ENCODE measurements at places on chromosomes 11 and 22.
A peak's percentile ranks its signal among the peaks of the same experiment; 100 is the strongest.

DNA sequence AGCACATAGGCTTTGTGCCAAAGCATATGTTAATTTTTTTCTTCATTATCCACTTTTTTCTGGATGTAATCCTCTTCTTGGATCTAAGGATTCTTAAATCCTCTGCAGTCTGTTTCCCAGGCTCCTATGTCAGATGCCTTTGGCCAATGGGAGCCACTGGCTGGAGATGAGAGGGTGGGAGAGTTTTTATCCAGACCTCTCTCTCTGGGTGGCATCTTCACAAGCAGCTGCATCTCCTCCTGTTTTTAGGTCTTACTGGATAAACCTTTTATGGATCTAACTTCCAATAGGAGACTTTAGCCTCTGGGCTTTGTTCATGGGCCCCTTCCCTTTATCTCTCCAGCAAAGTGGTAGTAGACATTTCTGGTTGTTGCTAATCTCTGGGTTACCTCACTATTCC is 22.4 kb upstream of the MPPED2 start:
- no peak for ATAC-seq

GRCh38 chr11:78033040-78033439 is 10.0 kb upstream of the KCTD14 start:
- no peak for ATAC-seq

- no peak for ATAC-seq
Measured at GRCh38 chr11:131533998-131534397, 163.6 kb downstream of the NTM start.

DNA sequence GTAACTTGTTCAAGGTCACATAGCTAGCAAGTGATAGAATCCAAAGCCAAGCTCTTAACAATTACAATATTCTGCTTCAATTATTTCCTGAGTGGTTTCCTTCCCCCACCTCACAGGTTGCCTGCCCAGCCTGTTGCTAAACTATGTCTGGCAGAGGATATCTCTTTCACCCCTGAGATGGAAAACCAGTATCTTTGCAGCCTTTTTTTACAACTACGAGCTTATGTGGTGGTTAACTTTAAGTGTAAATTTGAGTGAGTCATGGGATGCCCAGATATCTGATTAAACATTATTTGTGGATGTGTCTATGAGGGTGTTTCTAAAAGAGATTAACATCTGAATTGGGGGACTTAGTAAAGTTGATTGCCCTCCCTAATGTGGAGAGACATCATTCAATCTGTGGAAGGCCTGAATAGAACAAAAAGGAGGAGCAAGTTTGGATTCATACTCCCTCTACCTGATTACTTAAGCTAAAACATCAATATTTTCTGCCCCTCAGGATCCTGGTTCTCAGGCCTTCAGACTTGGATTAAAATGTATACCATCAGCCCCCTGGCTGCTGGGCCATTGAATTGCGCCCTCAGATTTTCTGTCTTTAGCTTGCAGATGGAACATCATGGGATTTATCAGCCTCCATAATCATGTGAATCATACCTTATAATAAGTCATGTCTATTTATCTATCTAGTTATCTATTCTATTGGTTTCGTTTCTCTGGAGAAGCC is 911.9 kb downstream of the METTL15 start:
- no peak for ATAC-seq

GRCh38 chr22:19745155-19746101 is 15.2 kb upstream of the TBX1 start:
- no peak for ATAC-seq

GRCh38 chr11:31995525-31996094 is 95.3 kb upstream of the RCN1 start:
- peak; percentile 51 for ATAC-seq

- ATAC-seq: no peak
Measured at GRCh38 chr11:84544566-84544965, 1082.6 kb downstream of the DLG2 start.

GRCh38 chr22:29480512-29481264 is 670 bp downstream of the NEFH start:
- ATAC-seq: peak; percentile 68

- no peak for ATAC-seq
Measured at GRCh38 chr11:116207019-116207418, 565.8 kb downstream of the BUD13 start.

DNA sequence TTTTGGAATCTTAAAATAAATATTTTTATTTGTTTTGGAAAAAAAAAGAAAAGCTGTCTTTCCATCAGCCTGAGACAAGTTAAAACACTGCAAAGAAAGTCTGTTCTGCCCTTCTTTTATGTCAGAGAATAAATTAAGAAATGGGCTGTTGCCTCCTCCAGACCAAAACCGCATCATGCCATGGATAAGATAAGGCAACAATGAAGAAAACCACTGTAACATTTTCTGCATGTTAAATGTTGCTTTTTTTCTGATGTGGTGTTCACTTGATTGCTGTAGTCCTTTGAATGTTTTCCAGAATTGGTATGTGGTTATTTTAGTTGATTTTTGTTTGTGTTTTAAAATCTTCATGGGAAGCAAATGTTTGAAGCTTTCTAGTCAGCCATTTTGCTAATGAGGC is 319.2 kb upstream of the CNTN5 start:
- ATAC-seq: no peak

DNA sequence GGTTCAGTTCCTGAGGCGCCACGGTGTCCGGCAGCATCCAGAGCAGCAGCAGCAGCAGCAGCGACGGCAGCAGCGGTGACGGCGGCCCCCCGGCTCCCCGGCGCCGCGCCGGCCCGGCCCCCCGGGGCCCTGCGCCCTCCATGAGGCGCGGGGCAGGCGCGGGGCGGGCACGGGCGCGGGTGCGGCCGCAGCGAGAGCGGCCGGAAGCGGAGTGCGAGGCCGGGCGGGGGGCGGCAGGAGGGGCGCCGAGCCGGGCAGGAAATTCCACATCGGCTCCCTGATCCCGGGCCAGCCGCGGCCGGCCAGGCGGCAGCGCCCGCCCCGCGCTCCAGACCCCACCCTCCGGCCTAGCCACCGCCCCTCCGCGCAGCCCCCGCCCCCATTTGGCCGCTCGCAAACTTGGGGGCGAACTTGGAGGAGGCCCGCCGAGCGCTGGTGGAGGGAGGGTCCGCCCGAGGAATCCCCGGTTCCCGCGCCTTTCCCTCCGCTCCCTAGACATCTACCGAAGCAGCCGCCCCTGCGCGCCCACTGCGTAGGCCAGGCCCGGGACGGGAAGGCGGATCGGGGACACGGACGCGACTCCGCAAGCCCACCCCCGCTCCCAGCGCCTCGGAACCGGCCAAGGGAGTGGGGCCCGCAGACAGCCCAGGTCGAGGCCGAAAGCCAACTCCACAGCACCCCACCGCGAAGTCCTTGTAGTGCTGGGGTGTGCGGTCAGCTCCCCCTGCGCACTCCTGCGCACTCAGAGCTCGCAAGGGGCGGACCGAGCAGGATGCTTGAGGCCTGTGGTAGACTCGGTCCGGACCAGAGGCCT is at the start of gene SCARF2:
SCARF2 (minus strand) TSS at position 213 of the 814 bp plus-strand sequence; CDS start at position 142, 71 bp downstream.
- no peak for ATAC-seq

DNA sequence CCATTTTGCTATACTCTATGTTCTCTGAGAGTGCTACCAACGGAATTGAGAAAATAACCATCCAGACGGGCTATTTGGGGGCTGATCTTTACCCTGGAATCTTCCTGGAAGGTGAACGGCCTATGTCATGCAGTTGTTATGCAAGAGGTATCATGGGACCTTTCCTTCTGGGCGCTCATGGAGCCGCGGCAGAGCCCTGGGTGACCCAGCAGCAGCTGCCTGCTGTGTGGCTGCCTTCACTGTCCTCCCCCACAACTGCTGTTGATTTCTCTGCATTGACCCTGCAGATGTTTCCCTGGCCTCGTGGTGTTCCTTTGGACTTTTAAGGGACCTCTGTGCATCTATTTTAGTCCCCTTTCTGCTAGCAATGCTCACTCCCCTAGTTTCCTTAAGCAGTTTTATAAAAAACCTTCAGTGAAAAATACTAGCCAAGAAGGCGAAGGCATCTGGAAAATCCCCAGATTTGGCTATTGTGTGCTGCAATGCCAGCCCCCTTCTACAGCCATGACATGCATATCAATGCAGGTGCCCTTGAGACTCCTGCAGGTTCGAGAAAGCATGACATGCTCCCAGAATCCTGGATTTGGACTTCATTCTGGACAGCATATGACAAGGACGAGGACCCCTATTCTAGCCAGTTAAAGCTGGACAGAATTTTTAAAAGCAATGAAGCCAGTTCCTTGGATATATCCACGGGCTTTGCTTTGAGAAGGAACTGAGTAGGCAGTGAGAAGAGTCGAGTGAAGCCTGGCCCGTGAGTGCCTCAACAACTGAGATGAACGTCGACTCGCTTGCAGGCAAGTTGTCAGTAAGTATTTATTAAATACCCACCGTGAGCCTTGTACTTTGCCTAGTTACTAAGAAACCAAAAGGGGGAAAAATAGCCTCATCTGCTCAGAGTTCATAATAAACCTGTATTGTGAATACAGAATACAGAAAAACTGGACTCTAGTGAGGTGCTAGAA is at the start of gene SLC25A18:
SLC25A18 (plus strand) TSS at position 593 of the 965 bp plus-strand sequence. CDS start 16,447 bp downstream, outside the sequence.
- ATAC-seq: no peak

DNA sequence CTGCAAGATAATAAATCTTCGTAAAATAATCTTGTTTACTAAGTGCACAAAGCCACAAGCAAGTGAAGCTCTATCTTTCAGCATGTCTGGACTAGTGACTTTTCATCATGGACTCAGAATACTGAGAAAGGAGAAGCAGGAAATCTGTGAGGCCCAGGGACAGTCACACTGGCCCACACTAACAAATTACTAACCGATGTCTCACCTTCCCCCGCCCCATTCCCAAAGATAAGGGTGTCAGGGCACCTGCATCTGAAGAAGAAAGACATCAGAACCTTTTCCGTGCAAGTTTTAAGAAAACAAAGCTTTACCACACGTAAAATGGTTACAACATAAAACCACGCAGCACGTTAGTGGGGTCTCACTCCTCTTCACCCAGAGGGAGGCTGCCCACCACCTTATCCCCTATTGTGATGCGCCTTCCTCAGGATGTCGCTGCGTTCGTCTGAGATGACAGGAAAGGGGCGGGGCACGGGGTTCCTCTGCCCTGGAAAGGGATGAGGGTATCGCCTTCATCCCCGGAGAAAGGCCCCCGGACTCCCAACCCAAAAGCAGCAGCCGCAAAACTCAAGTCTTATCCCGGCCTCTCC is 616 bp downstream of the BTBD10 start:
- peak; percentile 23 for ATAC-seq

GRCh38 chr22:31977141-31977841 is 33.0 kb downstream of the YWHAH start:
- ATAC-seq: peak; percentile 94

DNA sequence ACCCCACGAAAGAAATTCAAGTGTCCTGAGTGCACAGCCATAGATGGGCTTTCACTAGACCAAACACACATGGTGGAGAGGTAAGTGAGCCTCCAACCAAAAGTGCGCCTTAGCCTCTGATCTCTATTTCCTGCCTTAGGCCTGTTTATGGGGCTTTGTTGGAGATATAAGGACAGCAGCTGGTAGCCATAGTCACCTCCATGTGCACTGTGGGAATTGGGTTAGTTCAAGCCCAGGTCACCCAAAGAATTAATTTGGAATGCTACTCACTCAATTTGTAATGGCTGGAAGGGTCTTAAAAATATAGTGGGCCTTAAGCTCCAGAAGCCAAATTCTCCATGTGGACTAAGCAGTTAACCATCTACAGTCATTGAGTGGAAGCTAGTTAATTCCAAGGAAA is 73.6 kb downstream of the ALX4 start:
- no peak for ATAC-seq

DNA sequence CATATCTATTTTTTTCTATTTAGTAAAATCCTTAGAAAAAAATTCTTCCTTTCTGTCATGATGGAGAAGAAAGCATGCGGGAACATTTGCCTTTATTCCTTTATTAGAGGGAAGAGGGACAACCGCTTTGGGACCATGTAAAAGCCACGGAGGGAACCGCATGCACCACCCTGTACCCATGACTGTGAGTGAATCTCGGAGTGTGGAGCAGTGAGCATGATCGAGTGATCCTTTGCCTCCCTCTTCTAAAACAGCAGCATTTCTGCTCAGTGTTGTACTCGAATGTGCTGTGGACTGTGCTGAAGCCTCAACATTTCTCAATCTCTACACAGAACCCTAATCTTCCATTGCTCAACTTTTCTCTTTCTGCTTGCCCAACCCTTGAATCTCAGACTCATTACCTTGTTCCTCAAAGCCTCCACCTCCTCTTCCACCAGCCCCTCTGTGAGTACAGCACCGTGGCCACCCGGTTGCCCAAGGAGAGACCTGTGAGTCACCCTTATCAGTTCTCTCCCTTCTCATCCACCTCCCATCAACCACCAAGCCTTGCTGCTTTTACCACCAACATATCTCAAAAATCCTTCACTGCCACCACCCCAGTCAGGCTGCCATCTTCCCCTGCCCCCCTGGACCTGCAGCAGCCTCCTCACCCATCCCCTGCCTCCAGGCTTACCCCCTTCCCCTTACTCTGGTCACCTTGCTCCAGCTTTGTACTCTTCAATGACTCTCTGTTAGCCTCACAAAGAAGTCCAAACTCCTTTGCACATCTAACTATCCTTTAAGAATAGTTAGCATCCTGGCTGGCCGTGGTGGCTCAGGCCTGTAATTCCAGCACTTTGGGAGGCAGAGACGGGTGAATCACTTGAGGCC is 103.1 kb downstream of the NAT10 start:
- peak; percentile 46 for ATAC-seq

- ATAC-seq: no peak
Measured at GRCh38 chr11:84264066-84264465, 977.9 kb upstream of the CCDC90B start.

DNA sequence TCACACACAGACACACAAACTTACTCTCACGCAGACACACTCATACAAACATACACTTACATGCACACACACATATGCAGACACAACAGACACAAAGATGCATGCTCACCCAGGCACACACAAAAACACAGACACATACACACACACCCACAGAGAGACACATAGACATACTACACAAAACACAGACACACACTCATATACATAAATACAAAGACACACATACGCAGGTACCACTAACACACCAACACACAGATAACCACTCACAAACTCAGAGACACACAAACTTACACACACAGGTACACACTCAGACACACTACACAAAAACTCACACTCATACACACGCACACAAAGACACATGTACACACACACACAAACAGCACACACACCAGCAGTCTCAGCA is 22.4 kb downstream of the VWCE start:
- ATAC-seq: no peak

DNA sequence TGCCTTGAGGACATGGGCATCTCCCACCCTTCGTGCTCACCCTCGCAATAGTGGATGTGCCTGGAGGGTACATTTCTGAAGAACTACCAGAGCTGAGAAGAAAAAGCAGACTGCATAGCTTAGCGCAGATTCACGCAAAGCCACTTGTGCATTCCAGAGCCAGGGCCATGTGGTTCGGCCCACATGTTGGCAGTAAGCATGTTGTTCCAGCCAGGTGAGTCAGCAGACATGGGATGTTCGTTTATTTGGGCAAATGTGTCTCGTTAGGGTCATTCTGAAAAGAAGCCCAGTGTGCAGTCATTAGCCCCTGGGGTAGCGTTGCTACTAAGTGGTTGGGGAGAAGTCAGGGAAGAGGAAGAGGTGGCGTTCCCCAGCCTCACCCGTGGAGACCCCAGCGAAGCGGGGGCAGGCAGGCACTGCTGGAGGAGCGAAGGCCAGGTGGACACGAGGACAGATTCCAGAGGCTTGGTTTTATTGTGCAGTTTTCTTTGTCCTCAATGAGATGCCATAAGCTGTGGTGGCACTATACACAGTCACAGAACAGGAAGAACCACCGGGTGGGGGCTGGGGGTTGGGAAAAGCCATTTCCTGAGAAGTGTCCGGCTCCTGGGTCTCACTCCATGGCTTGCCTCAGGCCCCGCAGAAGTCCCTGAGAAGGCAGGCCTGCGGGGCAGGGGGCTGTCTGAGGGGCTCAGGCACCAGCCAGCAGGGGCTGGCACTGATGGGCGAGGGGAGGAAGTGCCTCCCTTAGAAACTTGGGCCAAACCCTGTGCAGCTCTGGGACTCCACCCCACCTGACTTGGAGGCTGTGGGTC is 5.0 kb downstream of the THY1 start:
- no peak for ATAC-seq

All from activated CD4-positive, CD25-positive, alpha-beta regulatory T cell treated with anti-CD3 and anti-CD28 coated beads, Interleukin-2, amount 50 U/mL, for 24 hours (primary cell).